ENCODE measurements at places on chromosomes 16 and 17.

- no peak for DNase-seq
Measured at GRCh38 chr16:70529051-70529777, 5.6 kb downstream of the SF3B3 start.

GRCh38 chr16:70157477-70158260 lies 15.9 kb upstream of the CLEC18C start:
- peak; percentile 15 for DNase-seq

- DNase-seq = peak; percentile 17
Measured at GRCh38 chr16:30875871-30876801, 17.7 kb downstream of the BCL7C start.

DNA sequence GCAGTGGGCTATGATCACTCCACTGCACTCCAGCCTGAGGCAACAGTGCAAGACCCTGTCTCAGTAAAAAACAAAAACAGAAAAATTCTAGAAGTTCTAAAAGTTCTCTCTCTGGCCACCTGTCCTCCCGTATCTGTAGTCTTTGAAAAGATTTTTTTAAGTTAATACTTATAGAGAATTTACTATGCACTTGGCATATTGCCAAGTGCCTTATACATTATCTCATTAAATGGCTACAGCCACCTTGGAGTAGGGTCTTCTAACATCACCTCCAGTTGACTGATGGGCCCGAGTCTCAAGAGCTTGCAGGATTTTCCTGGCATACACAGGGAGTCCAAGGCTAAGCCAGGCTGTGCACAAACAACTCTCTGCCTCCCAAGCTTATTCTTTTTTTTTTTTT lies 44.7 kb downstream of the TMEM186 start:
- DNase-seq = no peak

DNA sequence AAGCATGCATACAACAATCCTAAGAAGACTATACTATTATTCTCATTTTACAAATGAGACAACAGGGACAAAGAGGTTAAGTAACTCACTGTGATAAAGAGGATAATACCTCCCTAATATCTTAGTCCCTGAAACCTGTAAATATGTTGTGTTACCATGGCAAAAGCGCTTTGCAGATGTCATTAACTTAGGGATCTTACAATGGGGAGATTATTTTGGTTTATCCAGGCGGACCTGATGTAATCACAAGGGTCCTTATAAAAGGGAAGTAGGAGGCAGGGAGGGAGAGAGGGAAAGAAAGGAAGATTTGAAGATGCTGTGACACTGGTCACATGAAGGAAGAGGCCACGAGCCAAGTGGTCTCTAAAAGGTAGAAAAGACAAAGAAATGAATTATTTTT lies 164.7 kb downstream of the CNTNAP4 start:
- no peak for DNase-seq

DNA sequence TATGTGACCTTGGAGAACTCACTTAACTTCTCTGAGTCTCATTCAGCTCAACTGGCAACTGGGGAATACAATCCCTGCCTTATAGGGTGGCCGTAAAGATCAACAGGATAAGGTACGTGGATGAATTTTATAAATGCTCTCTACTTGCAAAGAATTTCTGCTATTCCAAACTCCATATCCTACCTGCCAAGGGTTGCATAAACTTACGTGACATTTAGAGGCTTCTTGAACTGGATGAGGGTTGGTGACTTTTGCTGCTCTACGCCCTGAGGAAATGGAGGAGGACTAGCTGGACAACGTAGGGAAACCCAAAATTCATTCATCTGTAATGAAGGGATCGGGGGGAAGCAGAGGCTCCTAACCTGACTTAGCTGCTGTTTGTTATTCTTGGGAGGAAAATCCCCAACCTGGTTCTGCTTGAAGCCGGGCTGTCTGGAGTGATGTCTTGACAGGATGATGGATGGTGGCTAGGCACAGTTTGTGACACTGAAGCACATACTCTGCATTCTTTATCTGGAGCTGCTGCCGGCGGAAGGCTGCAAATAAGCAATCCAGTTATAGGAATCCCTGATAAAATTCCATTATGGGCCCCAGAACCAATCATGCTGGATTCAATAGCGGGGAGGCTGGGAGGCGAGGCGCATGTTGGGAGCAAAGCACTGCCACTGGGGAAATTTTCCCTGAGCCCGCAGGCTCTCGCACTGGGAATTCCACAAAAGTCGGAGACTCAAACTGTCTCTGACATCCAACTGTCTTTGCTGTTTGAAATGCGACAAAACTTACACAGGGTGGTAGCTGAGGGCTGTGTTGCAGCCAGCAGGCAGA lies 94.7 kb upstream of the SDK2 start:
- DNase-seq = no peak

Data from adrenal gland (tissue), 19 donors.